ENCODE measurements at places on chromosomes 5 and 9.

- DNase-seq, result no peak
Observed at GRCh38 chr9:80061940-80062339, 490.2 kb downstream of the TLE4 start.

DNA sequence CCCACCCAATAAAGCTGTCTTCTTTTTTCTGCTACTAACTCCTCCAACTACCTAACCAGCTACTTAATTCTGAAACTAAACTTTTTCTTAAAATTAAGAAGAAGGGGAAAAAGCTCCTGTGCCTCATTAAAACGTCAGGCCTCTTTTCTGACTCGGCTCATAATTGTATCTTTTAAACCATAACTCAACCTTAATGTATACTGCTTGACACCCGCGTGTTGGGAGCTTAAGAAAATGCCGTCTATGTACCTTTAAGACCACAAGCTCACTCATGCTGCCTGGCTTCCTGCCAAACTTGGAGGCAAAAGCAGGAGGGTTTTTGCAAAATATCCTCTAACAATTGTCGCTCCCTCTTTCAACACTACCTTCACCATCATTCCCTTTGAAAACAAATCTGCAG, 5.0 kb downstream of the EBF1 start:
- peak; percentile 49 for DNase-seq

GRCh38 chr5:54520438-54520846, 2.9 kb downstream of the SNX18 start:
- DNase-seq, result no peak

GRCh38 chr5:194102-194501, 2.8 kb downstream of the LRRC14B start:
- no peak for DNase-seq

DNA sequence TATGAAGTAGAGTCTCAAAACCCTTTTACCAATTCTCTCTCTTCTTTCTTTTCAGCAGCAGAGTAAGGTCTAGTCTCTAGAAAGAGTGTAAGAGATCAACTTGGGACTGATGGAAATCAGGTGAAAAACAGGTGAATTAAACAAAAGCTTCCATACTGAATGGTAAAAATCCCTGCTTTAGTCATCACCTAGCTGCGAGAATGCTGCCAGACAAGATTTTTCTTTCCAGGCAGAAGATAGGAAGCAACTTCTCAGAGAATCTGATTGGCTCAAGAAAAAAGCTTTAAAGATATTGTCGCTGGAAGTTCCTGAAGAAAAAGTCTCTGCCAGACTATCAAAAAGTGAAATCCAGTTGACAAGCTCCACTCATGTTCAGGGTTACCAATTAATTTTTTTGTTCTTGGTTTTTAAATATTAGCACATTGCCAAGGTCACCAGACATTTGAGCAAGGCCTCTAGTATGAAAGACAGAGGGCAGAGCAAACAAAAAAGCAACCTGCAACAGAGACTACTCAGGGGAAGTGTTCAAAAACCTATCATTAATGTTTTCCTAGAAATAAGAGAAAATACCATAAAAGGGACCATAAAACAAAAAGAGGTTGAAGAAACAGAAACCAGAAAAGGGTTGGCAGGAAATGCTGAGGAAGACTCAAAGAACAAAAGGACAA, 9.3 kb downstream of the CDO1 start:
- DNase-seq, result no peak

DNA sequence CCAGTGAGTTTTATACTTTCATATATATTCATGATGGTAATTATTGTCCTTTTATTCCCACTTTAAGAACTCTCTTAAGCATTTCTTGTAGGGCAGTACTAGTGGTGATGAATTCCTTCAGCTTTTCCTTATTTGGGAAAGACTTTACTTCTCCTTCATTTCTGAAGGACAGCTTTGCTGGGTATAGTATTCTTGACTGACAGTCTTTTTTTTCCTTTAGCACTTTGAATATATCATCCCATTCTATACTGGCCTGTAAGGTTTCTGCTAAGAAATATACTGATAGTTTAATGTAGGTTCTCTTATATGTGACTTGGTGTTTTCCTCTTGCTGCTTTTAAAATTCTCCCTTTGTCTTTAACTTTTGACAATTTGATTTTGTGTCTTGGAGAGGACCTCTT, 109.0 kb upstream of the FSTL4 start:
- no peak for DNase-seq

- DNase-seq, result no peak
Observed at GRCh38 chr5:98540056-98540455, 233.4 kb upstream of the RGMB start.

DNA sequence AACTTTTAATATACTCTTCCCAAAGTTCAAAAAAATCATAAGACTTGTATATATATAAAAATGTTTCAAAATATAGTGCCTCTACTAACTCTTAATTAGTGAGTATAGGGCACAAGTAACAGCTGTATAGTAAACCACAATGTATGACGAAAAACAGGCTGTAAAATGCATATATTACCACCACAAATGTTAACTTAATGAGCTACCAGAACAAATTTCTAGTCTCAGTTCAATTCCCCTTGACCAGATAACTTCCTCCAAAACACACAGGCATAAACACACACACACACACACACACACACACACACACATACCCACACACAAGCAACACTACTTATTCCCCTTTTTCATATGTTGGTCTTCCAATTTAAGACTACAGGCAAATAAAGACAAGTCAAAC, 78.8 kb downstream of the FBXL17 start:
- no peak for DNase-seq
